ENCODE measurements at places on chromosomes 13 and 19.
A peak's percentile ranks its signal among the peaks of the same experiment; 100 is the strongest.

GRCh38 chr13:75687150-75687763, 51.1 kb downstream of the LMO7 start:
- no peak for DNase-seq

- peak; percentile 90 for DNase-seq
Measured at GRCh38 chr13:102596147-102597028, at the start of gene TPP2. TPP2 (plus strand) TSS chr13:102596986; CDS start chr13:102597039, 53 bp downstream.

GRCh38 chr19:810077-810855, 11.5 kb downstream of the PLPPR3 start:
- no peak for DNase-seq

- DNase-seq = no peak
Measured at GRCh38 chr19:38506723-38507550, 73.4 kb downstream of the RYR1 start.

- no peak for DNase-seq
Measured at GRCh38 chr13:46934749-46935148, 37.9 kb upstream of the HTR2A start.

DNA sequence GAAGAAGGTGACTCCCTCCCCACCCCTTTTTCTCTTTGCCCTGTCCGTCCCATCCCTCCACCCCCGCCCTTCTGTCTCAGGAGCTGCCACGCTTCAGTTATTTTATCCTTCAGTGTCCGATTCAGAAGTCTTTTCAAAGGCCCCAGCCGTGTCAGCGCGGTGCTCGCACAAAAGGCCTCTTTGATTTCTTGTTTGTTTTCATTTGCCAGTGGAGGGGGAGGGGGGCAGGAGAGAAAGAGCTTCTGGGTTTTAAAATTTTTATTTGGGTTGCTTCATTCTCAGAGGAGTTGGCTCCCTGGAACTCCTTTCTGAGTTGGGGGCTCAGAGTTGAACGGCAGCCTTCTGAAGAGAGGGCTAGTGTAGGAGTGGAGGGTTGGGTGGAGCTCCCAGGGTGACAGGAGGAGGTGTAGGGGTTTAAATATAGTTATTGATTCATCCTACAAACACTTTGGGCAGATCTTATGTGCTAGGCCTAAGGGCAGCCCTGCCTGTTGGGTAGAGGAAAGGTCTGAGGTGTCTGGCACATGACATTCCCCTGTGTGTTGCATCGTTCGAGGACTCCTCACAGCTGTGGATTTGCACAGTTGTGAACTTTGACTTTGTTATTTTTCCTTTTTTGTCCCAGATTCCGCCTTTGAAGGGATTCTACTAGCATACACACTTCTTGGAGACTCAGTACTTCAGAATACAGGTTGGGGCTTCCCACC, 36.8 kb downstream of the NFIX start:
- no peak for DNase-seq
